Esophagus muscularis mucosa (tissue), 4 donors: ENCODE measurements at places on chromosomes 1 and 21.
A peak's percentile ranks its signal among the peaks of the same experiment; 100 is the strongest.

DNA sequence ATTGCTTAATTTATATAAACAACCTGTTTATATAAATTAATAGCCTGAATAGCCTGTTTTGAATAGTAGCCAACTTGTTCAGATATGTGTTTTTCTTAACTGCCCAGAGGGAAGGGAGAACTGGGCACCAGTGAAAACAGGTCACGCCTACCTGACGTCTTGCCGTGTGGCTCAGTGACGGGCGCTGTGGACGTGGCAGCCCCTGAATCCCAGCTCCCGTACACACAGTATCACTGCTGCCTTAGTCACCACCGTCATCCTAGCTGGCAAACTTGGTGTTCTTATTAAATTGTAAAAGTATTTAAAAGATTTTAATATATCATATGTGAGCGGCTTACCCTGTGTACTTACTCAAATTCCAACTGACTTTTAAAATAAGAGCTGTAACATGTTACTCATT is 35.4 kb upstream of the TRAPPC10 start:
- peaks cover 12% of the 10 kb centered on the region for H3K4me1 ChIP-seq
- H3K27me3 ChIP-seq, result no peaks in the 10 kb centered on the region
- no peak overlapping the region for H3K27ac ChIP-seq
- no peak for DNase-seq
- H3K36me3 ChIP-seq, result peaks cover 75% of the 10 kb centered on the region

DNA sequence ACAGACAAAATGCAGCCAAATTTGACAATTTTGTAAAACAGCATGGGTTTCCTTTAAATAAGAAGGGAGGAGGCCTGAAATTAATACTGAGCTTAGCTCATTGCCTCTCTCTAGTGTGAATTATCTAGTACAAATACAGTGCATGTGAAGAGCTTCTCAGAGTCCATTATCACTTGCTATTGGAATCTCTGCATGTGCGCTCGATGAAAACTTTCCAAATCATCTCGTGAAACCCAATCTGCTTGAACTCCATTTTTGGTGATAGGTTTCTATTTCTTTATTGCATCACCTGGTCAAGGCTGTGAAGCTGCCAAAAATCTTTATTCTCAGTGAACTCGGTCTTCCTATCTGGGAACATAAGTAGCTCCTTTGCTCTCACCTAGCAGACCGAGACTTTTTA is 49.5 kb upstream of the LYPLAL1 start:
- no peak overlapping the region for H3K27ac ChIP-seq
- no peaks in the 10 kb centered on the region for H3K4me1 ChIP-seq
- no peak for DNase-seq
- no peaks in the 10 kb centered on the region for H3K27me3 ChIP-seq

GRCh38 chr1:84973498-84974334 is 23.2 kb downstream of the MCOLN2 start:
- no peak overlapping the region for H3K4me3 ChIP-seq
- DNase-seq, result no peak
- no peaks in the 10 kb centered on the region for H3K36me3 ChIP-seq
- H3K27me3 ChIP-seq, result no peaks in the 10 kb centered on the region
- no peak overlapping the region for H3K27ac ChIP-seq
- H3K4me1 ChIP-seq, result no peaks in the 10 kb centered on the region

DNA sequence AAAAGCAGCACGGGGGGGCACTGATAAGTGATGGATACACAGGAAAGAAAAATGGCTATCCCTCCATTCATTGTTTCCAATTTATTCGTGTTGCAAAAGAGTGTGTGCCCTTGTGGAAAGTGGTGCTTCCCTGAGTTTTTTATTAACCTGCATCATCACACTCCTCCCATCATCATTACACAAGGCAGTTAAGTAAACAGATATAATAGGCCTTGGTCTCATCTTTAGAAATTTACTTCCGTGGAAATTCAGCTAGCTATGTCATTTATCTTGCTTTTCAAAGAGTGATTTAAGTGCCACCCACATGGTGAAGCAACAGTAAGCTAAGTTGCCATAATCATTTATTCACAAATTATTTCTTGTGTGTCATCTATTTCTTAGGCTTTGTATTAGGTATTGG is 473.3 kb downstream of the NEGR1 start:
- no peaks in the 10 kb centered on the region for H3K27me3 ChIP-seq
- H3K4me3 ChIP-seq, result no peak overlapping the region
- H3K4me1 ChIP-seq, result no peaks in the 10 kb centered on the region
- H3K27ac ChIP-seq, result no peak overlapping the region
- no peaks in the 10 kb centered on the region for H3K36me3 ChIP-seq
- no peak for DNase-seq

DNA sequence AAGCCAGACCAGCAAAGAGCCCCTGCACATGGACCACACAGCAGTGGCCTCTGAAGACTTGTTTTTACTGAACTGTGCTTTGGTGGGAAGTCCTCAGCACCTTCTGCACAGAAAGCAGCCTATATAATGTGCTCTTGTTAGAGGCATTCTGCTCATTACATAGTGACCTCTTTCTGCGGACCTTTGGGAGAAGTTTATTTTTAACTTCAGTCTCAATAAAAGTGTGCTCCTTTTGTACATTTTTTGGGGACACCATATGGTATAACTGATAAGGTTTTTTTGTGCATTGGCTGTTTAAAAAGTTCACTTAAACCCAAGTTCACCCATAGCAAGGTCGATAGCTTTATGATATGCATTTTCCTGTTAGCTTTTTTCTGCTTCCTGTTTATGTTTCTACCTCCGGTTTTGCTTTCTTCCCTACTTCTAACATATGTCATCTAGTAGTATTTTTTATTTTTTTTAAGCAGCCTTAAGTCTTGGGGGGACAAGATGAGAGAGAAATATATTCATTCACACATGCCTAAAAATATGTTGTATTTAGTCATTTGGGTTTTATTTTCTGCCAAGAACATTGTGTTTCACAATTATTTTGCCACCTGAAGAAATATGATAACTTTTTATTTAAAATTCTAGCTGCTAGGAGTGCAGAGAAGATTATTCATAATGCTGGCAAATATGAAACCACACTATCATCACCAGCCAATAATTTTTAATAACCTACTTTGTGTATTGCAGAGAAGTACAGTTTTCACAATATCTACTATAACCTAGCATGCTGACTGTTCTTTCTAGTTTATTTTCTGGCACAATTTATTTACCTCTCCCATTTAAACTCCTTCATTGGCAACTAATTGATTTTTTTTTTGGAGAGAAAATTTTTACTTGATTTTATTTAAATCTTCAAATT is 22.9 kb upstream of the SLC19A2 start:
- no peak overlapping the region for H3K4me3 ChIP-seq
- H3K27me3 ChIP-seq, result no peaks in the 10 kb centered on the region
- no peaks in the 10 kb centered on the region for H3K4me1 ChIP-seq

DNA sequence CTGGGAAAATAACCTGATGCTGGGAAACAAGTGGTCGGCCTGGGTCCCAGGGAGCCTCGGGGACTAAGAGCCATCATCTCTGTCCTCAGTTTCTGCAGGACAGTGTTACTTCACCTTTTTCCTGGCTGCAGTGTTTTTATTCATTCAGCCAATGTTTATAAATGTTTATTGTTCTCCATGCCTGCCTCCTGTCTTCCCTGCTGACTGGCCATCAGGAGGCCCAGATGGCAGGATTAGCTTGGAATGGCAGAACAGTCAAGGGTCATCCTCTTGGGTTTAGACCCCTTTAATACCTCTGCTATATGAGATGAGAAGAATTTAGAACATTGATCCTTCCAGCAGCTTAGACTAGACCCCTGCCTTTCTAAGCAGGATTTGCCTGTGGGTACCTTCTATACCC is 13.3 kb downstream of the MAPKAPK2 start:
- DNase-seq, result no peak
- no peaks in the 10 kb centered on the region for H3K27me3 ChIP-seq
- peaks cover 12% of the 10 kb centered on the region for H3K36me3 ChIP-seq
- no peak overlapping the region for H3K4me3 ChIP-seq
- no peak overlapping the region for H3K27ac ChIP-seq

DNA sequence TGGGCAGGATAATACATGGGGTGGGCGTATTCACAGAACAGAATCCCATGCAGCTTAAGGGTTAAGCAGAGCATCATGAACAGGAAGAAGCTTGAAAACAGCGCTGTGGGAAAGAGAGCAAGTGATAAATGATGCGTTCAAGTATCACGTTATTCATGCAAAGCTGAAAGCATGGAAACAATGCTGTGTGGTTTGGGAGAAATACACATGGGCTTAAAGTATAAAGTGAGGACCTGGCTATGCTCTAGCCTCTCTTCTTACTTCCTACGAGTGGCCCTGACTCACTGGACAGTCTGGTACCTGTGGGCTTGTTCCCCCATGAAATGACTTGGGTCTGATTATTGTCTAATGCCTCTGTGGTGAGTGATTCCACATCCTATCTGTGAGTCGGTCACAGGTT is 25.7 kb downstream of the TMPRSS2 start:
- H3K36me3 ChIP-seq, result no peaks in the 10 kb centered on the region
- no peaks in the 10 kb centered on the region for H3K27me3 ChIP-seq
- H3K27ac ChIP-seq, result no peak overlapping the region

- no peaks in the 10 kb centered on the region for H3K4me1 ChIP-seq
- H3K27ac ChIP-seq, result no peak overlapping the region
- no peaks in the 10 kb centered on the region for H3K36me3 ChIP-seq
- no peak overlapping the region for H3K4me3 ChIP-seq
- no peaks in the 10 kb centered on the region for H3K27me3 ChIP-seq
These were observed 22.9 kb upstream of the DISP3 start for GRCh38 chr1:11455967-11456570.

GRCh38 chr1:4755301-4755845 is 101.0 kb downstream of the AJAP1 start:
- H3K27ac ChIP-seq, result no peak overlapping the region
- H3K4me3 ChIP-seq, result no peak overlapping the region
- no peak for DNase-seq
- no peaks in the 10 kb centered on the region for H3K4me1 ChIP-seq
- H3K27me3 ChIP-seq, result peaks cover 3% of the 10 kb centered on the region

DNA sequence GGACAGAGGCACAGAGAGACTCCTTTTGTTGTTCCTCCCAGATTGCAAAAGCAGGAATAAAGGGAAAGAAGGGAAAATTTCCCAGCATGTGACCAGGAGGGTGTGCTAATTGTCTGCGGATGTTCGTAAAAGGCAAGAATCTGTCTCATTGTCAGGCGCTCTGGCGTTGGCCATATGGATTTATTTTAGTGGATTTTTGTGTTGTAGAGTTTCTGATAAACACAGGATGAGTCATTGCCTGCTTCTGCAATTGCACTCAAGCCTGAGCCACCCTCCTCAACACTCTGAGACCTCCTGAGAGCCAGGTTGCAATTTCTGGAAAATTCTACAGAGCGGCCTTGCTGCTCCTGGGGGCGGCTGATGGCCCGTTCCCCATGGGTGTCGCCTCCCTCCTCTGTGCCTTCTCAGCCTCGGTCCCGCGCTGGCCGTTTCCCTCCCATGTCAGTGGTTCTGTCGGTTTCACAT is 227.7 kb downstream of the KAZN start:
- H3K27me3 ChIP-seq, result no peaks in the 10 kb centered on the region
- no peaks in the 10 kb centered on the region for H3K36me3 ChIP-seq
- no peak for DNase-seq

DNA sequence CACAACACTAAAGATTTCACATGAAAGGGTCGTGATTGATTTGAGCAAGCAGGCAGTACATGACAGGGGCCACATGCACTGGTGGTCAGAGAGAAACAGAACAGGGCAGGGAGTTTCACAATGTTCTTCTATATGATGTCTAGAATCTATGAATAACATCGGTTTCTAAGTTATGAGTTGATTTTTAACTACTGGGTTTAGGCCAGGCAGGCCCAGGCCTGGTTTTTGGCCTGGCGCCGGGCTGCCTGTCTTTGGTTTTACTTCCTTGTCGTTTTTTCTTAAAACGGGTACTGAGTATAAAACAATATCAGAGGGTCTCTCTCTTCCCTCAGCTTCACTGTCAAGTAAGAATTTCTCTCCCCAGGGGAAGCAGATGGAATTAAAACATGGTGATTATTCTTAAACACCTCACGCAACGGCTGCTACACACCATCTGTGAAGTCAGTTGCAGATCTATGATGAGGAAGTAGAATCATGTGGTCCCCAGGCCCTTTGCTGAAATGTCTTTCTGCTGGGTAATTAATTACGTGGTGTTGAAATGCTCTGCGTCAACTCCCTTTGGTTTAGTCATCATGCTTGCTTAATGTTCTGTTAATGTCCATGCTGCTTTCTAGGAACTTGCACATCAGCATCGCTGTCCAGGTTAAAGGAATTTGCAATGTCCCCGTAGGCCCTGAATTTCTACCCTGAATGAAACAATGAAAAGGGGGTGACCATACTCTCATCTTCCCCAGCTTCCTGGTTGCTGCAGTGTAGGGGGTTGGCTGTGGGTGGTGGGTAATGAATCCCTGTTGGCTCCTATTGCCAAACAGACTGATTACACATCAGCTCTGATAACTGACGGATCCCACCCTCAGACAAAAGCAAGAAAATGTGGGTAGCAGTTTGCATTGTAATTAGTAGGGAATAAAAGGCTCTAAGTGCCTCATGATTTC is 70.3 kb downstream of the SERINC2 start:
- no peak overlapping the region for H3K4me3 ChIP-seq
- peak overlapping the region; percentile 30 for H3K27ac ChIP-seq
- no peak for DNase-seq
- H3K27me3 ChIP-seq, result no peaks in the 10 kb centered on the region
- no peaks in the 10 kb centered on the region for H3K36me3 ChIP-seq

- H3K36me3 ChIP-seq, result no peaks in the 10 kb centered on the region
- DNase-seq, result no peak
These were observed 51.3 kb downstream of the UMODL1 start for GRCh38 chr21:42122398-42122797.

GRCh38 chr1:199132006-199132405 is 493.2 kb downstream of the PTPRC start:
- no peak overlapping the region for H3K4me3 ChIP-seq
- no peaks in the 10 kb centered on the region for H3K4me1 ChIP-seq
- DNase-seq, result no peak
- no peaks in the 10 kb centered on the region for H3K36me3 ChIP-seq
- no peak overlapping the region for H3K27ac ChIP-seq
- no peaks in the 10 kb centered on the region for H3K27me3 ChIP-seq

GRCh38 chr1:198162091-198162767 is 5.4 kb downstream of the NEK7 start:
- H3K4me1 ChIP-seq, result peaks cover 63% of the 10 kb centered on the region
- no peaks in the 10 kb centered on the region for H3K27me3 ChIP-seq
- peak overlapping the region; percentile 14 for H3K27ac ChIP-seq

DNA sequence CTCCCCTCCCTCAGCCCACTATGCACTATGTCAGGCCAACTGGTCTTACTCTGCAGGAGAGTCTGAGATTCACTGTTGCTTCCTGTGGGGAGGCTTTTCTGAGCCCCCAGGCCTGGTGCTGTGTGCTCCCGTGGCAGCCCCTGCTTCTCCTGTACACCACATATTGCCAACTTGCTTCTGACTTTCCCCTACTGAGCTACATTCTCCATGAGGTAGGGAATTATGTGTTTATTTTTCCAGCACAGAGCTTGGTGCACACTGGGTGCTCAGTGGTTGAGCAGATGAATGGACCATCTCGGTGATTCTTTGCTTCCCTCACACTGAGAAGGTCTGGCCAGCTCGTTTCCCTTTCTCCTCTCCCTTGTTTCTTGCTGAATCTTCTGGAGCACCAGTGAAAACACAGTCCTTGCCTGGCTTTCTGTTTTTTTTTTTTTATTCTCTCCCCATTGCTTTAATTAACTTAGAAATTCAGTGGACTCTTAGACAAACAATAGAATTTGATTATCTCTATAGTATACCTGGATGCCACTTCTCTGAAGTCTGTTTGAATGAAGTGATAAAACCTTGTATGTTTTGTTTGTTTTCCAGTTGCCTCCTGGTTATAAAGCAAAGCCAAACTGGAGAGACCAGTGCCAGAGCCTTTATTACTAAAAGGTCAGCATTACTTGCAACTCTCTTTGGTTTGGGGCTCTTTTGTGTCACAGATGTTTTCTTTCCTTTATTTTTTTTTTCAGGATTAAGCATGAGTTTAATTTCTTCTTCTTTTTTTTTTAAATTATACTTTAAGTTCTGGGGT is 50.3 kb upstream of the CNIH3 start:
- no peaks in the 10 kb centered on the region for H3K27me3 ChIP-seq
- no peaks in the 10 kb centered on the region for H3K4me1 ChIP-seq
- no peak overlapping the region for H3K4me3 ChIP-seq
- DNase-seq, result peak; percentile 5
- H3K36me3 ChIP-seq, result no peaks in the 10 kb centered on the region
